HFFc6 (cell line): ENCODE measurements at places on chromosomes 12 and 14. TPM values are rescaled to one million over a fixed set of nuclear protein-coding genes. Genes with fewer than 3 reads are reported as not detected.

GRCh38 chr14:71964716-71965115, 32.5 kb downstream of the RGS6 start:
- no peak for DNase-seq

GRCh38 chr12:54935235-54935951, 49.2 kb downstream of the TESPA1 start:
- peak; percentile 89 for DNase-seq

DNA sequence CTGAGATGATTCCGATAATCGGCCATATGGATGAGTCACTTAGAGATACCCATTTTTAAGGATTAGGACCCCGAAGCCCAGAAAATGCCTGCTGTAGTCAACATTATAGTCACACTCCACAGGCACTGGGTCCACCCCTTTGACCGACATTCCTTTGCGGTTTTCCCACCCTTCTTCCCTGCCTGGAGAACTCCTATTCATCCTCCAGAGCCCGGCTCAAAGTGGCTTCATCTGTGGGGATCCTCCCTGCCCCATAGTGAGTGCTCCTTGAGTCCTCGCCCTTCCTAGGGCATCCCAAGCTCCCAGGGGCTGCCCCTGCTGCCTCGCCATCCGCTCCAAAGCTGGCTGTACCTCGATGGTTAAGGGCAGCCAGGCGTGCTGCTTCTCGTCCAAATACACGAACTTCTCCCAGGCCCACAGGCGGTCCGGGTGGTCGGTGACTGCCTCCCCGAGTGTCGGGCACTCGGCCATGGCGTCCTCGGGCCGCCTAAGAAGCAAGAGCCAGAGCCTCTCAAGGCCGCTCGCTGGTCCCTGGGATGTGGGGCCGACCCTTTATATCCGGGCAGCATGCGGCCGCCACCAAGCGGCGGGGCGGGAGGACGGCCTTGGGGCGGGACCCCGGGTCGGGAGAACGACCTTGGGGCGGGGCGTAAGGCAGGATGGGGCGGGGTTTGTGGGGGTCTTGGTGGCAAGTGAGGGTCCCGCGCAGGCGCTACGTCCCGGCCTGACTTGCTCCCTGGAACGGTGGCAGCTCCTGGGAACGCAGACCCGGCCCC, at the start of gene TCL1A:
Gene TCL1A (minus strand): TSS at position 530 of the 776 bp plus-strand sequence. CDS start 59 bp downstream, at position 471.
- no peak for DNase-seq

DNA sequence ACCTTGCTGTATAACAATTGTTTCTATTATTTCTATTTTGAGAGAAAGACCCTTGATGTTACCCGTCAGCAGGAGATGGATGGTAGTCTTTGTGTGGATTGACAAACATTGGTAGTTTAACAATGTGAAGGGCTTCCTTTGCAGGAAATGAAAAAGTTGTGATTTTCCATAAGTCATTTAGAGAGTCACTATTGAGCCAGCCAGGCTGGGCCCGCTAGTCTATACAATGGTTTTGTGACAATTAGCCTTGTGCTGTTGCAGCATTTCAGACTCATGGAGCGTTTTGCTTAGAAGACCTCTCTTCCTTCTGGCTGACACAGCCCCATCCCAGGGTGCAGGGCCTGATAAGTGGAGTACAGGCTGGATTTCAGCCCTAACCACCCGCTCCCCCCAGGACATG, 18.3 kb upstream of the SLC38A2 start:
- DNase-seq: no peak

Gene GPRC5A
- 194 to 313 TPM (median 206 TPM) in 3 replicates for total RNA-seq

DNA sequence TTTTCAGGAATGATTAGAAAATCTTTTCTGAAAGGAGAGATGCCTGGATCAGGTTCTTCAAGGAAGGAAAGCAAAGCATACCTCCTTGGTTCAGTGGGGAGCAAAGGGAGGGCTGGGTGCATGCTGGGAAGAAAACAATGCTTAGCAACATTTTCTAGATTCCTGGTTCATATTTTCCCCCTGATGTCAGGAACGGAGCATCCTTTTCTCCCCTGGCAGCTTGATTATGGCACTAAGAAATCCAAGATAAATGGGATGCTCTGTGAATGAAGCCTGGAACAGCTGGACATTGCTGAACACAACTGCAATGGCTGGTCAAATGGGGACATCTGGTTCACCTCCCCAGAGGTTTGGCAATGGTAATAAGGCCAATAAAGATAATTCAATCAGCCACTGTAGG, 50.9 kb downstream of the KCNA5 start:
- no peak for DNase-seq

Gene ARHGAP9
- 0.07 to 0.45 TPM (median 0.21 TPM) in 3 replicates for total RNA-seq

Gene ACSS3
- total RNA-seq: 0.63 to 0.84 TPM (median 0.80 TPM) in 3 replicates

GRCh38 chr14:96567289-96567899, 65.2 kb downstream of the PAPOLA start:
- peak; percentile 50 for DNase-seq

Gene MANSC4
- total RNA-seq: not detected in 3 replicates

GRCh38 chr12:9872742-9873141, 3.6 kb upstream of the CLEC2B start:
- no peak for DNase-seq

DNA sequence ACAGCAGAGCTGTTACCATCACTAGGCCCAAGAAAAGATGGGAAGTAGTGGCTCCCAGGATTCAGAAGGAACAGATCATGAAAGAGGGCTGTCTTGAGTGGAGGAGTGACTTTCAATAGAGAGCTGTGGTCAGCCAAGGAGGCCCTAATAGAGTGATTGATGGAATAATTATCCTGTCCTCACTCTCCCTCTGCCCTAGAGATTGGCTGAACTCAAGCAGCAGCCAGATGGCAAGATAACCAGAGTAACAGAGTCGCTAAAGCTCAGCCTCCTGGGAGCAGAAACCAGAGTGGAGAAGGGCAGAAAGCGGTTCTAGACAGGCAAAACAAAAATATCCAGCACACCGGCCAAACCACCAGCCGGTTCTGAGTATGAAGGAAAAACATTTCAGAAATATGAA, 23.1 kb downstream of the GMFB start:
- DNase-seq: no peak
